ENCODE measurements at places on chromosomes 3 and 15.
A peak's percentile ranks its signal among the peaks of the same experiment; 100 is the strongest.

DNA sequence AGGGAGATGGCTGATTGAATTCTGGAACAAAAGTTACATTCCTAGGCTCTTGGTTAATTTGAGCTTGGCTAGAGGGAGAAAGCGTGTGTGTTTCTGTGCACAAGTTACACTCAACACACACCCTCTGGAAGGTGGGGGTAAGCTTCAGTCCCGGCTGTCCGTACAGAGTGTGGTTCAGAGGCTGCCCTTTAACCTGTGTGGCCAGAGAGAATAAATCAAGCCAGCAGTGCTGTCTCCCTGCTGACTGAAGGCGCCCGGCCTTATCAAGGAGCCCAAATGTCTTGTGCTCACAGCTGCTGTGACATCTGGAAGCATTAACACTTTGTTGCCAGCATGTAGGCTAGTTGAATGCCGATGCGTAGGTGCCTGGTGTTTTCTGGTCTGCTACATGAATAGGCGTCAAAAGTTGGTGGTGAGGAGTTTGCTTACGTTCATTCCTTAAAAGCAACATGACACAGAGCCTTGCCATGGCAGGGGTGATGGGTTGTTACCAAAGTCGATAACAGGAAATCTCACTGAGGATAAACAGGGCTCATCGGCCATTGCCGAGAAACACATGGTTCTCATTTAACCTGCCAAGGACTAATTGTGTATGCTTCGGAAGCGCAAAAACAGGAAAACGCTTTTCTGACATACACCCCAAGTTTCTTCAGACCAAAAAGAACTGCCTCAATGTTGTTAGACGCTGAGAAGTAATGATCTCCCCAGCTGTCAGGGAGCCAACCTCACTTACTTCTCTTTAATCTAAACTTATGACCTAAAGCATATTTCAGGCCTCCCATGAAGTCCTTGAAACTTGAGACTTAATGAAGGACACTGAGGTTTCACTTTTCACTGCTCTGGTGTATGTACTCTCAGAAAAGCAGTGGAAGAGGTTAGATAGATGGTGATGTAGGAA, 95.8 kb upstream of the CTDSPL start:
- DNase-seq = peak; percentile 55

- no peak for DNase-seq
These were observed 241.4 kb downstream of the NFKBIZ start for GRCh38 chr3:102090721-102091045.

DNA sequence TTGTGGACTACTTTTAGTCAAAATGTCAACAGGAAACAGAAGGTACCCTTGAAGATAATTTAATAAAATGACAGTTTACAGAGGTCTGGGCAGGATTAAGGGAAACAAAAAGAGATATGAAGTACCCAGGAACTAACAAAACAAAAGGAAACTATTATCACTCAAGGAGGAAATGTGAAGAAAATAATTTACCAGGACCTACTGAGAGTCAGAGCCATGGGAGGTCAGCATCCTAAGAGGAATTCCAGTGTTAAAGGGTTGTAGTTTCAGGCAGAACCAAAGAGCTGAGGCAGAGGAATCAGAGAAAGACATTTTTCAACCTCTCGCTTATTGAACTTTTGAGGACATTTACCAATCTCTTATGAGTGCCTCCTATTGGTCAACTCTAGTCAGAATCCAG, 408.9 kb upstream of the CBLB start:
- DNase-seq = no peak

DNA sequence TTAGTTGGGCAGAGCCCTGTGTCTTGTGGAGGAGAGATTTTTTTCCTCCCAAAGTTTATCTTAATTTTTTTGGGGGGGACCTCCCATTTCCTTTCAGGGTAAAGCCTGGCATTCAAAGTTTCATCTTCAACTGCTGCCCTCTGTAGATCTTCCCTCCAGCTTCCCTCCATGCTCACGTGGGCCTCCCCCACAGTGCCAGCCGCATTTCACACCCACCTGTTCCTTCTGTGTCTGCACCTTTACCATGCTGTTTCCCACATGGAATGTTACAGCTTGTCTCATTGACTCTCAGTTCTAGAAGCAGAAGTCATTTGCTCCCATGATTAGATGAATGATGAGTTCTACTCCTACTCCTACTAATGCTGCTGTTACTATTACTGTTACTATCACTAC, 6.5 kb downstream of the CELF6 start:
- no peak for DNase-seq

DNA sequence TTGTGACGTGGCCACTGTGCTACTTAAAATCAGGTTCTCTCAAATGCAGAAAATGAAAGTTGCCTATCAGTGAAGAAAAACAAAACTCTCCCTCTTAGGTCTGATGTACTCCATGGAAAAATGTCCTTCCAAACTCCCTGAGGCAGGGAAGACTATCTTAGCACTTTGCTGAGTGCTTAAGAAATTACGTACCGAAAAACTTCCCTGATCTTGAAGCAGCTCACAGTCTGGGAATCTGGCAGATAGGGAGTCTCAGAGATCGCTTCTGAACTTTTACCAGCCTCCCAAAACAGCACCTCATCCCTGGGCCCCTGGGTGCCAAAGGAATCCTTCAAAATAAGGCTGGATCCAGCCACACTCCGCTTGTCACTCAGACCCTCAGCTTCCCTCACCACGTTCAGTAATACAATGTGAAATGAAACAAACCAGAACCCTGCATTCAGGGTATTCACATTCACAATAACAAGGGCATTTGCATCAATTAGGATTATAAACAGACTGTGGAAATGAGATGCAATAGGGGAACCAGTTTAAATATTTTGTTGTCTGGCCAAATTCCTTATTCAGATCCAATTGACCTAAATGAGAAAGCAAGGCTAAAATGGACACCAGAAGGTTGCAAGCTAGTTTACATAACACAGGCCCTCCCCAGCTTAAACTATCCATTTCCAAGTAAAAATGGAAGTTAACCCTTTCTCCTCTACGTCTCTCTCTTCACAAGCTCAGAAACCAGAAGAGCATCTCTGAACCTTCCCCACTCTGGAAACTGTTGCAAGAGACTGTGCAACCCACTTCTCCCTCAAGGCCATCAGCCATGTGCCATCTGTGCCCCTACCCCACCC, 20.9 kb downstream of the OSBPL10 start:
- no peak for DNase-seq

- DNase-seq = no peak
These were observed 30.4 kb upstream of the THRB start for GRCh38 chr3:24525022-24525421.

GRCh38 chr3:61649381-61650170, 88.2 kb downstream of the PTPRG start:
- DNase-seq = no peak
